ENCODE measurements at places on chromosomes 5 and 9.

- DNase-seq, result peak; percentile 88
Observed at GRCh38 chr5:132260714-132261551, 3.4 kb downstream of the PDLIM4 start.

- DNase-seq, result no peak
Observed at GRCh38 chr5:172683645-172684471, 42.8 kb downstream of the NEURL1B start.

GRCh38 chr9:70049672-70050271 is 6.1 kb downstream of the MAMDC2 start:
- no peak for DNase-seq

- no peak for DNase-seq
Observed at GRCh38 chr5:132681983-132682382, 8.2 kb downstream of the IL4 start.

- DNase-seq, result no peak
Observed at GRCh38 chr5:136526791-136527190, 161.4 kb upstream of the TRPC7 start.

All from HFF-Myc (cell line).